ENCODE measurements at places on chromosomes 2 and 18.

- no peak overlapping the region for H3K4me3 ChIP-seq
- no peaks in the 10 kb centered on the region for H3K4me1 ChIP-seq
- DNase-seq = no peak
- no peaks in the 10 kb centered on the region for H3K27me3 ChIP-seq
- H3K36me3 ChIP-seq = peaks cover 8% of the 10 kb centered on the region
- no peak overlapping the region for H3K27ac ChIP-seq
Measured at GRCh38 chr2:252001-252602, 11.7 kb downstream of the SH3YL1 start.

DNA sequence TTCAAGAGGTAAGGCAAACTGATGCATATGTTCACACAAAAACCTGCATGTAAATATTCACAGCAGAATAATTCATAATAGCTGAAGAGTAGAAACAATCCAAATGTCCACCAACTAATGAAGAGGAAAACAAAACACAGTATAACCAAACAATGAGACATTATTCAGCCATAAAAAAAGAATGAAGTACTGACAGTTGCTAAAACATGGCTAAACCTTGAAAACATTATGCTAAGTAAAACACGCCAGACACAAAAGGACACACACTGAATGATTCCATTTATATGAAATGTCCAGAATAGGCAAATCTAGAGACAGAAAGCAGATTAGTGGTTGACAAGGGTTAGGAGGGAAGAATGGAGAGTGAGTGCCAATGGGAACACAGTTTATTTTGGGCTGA is 86.9 kb downstream of the SESTD1 start:
- no peak overlapping the region for H3K27ac ChIP-seq
- no peaks in the 10 kb centered on the region for H3K4me1 ChIP-seq
- DNase-seq = no peak
- H3K27me3 ChIP-seq = no peaks in the 10 kb centered on the region
- no peaks in the 10 kb centered on the region for H3K36me3 ChIP-seq

- no peaks in the 10 kb centered on the region for H3K27me3 ChIP-seq
- peaks cover 6% of the 10 kb centered on the region for H3K4me1 ChIP-seq
- no peak overlapping the region for H3K27ac ChIP-seq
- no peak overlapping the region for H3K4me3 ChIP-seq
- H3K36me3 ChIP-seq = no peaks in the 10 kb centered on the region
- DNase-seq = no peak
Measured at GRCh38 chr2:109185338-109185737, 56.3 kb downstream of the SH3RF3 start.

GRCh38 chr2:147512206-147512605 is 332.6 kb upstream of the ACVR2A start:
- no peak for DNase-seq
- no peaks in the 10 kb centered on the region for H3K27me3 ChIP-seq
- no peaks in the 10 kb centered on the region for H3K4me1 ChIP-seq
- H3K36me3 ChIP-seq = no peaks in the 10 kb centered on the region

DNA sequence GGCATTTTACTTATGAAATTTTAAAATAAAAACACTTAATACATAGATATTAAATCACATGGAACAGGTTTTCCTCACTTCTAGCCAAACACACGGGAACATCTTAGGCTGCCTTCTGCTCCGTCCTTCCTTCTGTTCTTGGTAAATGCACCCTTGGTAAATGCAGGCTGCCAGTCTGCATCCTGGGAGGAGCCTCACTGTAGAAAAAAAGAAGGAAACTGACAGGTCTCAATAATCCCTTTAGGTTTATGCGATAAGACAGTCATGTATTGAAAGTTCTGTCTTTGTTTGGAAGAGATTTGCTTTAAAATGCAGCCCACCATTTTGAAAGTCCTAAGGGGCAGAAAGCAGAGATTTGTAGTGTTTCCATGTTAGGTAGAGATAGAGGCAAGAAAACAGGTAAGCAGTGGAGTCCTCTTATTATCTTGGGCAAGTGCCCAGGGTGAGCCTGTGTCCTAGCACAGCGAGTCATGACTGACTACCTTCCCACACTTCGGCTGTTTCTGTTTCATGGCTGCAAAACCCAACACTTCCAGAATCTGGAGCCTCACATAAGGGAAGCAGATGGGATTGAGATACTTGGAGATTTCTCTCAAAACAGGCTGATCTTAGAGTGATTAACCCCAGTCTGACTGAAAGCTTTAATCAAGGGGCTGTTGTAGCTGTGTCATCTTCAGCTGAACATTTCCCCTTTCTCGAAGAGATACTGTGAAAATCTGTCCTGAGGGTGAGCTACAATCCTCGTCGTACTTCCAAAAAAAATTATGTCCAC is 131.4 kb upstream of the MAP3K20 start:
- H3K4me1 ChIP-seq = peaks cover 30% of the 10 kb centered on the region
- H3K27me3 ChIP-seq = peaks cover 2% of the 10 kb centered on the region
- H3K36me3 ChIP-seq = peaks cover 6% of the 10 kb centered on the region
- peak overlapping the region; percentile 28 for H3K4me3 ChIP-seq
